ENCODE measurements at places on chromosomes 11 and 22.

GRCh38 chr11:13697710-13698109, 29.2 kb downstream of the FAR1 start:
- DNase-seq = no peak

GRCh38 chr22:48505891-48506290, 1321.8 kb downstream of the BRD1 start:
- no peak for DNase-seq

- no peak for DNase-seq
These were observed 7.5 kb downstream of the OR6M1 start for GRCh38 chr11:123798513-123799252.

- no peak for DNase-seq
These were observed 23.1 kb upstream of the RTN4R start for GRCh38 chr22:20291249-20291586.

- DNase-seq = no peak
These were observed 103.0 kb downstream of the C11orf58 start for GRCh38 chr11:16841481-16841880.

DNA sequence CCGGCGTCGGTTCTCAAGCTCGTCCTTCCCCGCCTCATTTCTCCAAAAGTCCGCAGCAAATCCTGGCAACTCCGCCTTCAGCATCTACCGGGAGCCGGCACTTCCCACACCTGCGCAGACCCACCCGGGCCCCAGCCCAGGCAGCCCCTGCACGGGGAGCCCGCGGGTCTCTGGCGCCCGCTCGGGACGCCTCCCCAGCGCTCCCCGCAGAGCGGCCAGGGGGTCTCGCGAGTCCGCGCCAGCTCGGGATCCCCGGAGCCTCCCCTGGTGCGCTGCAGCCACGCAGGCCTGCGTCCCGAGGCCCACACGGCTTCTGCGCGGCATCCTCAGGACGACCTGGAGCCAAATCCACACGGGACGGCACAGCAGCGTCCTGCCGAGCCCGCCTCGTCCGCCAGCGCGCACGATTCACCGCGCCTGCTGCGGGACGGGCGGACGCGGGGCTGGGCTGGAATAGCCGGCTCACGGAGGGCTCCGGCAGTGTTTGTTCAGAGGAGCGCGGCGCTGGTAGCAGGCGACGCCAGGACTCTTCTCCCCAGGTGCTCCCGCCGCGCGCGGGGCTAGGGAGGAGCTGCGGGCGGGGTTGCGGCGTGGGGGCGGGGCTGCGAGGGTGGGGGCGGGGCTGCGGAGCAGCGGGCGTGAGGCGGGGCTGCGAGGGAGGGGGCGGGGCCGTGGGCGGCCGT, 816 bp upstream of the PHRF1 start:
- DNase-seq = no peak

DNA sequence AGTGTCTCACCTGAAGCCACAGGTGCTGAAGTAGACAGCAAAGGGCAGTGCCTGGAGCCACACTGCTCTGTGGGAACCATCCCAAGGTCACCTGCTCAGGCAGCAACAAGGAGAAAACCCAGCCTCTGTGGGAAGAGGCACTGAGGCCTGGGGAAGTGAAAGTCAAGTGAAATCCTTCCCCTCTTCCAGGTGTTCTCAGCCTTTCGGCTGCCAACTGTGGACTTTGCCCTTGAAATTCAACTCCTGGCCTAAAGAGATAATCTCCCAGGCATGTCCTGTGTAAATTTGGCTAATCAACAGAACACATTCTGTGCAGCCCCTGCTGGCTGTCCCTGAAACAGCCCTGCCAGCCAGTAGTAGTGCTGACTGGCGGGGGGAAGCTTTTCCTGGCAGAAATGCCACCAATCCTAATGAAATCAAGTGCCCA, 112.1 kb downstream of the RPL27A start:
- DNase-seq = no peak

DNA sequence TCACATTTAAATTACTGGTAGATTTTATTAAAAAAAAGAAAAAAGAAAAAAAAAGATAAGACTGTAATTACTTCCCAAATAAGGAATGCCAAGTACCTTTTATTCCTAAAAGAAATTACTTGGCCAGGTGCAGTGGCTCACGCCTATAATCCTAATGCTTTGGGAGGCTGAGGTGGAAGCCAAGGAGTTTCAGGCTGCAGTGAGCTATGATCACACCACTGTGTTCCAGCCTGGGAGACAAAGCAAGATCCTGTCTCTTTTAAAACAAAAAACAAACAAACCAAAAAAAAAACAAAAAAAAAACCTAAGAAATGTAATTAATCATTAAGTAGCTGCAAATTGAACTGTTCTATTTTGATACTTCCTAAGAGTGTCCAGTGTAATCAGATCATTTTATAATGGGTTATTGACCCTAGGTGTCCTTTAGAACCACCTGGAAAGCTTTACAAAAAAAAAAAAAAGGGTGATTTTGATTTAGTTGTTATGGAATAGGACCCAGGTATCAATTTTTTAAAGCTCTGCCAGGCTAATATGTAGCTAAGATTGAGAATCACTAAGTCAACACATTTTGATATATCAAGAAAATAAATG, 10.8 kb downstream of the LIN7C start:
- no peak for DNase-seq

DNA sequence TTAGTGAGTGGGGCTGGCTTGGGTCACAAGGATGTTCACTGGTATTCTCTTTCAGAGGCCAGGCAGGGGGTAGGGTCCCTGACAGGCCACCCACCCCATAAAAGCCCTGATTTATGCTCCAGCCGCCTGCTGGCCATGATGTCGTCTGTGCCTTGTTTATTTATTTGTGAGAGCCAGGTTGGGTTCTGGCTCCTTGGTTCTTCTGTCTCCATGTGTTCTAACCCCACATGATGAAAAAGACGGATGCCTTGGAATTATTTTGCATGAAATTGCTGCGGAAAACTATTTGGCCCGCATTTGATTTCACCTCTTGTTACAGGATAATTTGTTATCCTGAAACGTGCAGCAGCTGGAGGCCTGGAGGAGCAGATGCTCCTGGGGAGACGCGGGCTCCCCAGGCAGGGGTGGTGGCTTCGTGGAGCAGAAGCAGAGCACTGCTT, 46.3 kb upstream of the WNT11 start:
- DNase-seq = no peak

DNA sequence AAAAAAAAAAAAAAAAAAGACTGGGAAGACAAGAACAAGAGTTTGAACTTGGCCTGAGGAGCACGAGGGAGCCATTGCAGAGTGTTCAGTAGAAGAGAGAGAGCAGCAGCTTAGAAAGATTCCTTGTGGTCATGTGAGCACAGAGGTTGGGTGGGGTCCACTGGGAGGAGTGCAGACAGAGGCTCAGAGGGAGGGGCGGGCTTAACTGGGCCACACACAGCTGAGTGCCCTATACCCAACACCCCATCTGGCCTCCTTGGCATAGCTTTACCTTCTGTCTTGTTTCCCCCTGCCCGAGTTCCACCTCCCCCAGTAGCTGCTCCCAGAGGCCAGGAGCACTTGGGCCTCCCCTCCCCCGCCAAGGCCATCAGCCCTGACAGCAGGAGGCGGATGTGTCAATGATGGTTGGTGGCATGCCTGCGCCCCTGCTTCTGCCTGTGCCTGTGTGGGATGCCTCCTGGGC, 12.1 kb downstream of the C11orf86 start:
- DNase-seq = no peak

DNA sequence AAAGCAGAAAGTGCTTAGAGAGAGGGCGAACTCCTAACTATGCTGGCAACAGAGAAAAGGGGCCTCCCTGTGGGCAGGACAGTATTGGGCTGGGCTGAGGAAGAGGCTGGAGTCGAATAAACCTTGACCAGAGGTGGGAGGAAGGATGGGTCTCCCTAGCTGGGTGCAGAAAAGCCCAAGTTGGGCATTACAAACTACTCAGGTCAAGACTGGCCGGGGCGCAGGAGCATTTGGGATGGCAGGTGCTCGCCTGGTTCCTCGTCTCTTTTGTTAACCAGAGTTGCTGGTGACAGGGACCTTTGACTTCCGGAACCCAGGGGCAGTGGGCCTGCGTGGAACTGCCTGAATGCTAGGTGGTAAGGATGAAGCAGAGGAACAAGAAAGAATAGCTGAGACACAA, 80.3 kb upstream of the SHISAL1 start:
- no peak for DNase-seq

DNA sequence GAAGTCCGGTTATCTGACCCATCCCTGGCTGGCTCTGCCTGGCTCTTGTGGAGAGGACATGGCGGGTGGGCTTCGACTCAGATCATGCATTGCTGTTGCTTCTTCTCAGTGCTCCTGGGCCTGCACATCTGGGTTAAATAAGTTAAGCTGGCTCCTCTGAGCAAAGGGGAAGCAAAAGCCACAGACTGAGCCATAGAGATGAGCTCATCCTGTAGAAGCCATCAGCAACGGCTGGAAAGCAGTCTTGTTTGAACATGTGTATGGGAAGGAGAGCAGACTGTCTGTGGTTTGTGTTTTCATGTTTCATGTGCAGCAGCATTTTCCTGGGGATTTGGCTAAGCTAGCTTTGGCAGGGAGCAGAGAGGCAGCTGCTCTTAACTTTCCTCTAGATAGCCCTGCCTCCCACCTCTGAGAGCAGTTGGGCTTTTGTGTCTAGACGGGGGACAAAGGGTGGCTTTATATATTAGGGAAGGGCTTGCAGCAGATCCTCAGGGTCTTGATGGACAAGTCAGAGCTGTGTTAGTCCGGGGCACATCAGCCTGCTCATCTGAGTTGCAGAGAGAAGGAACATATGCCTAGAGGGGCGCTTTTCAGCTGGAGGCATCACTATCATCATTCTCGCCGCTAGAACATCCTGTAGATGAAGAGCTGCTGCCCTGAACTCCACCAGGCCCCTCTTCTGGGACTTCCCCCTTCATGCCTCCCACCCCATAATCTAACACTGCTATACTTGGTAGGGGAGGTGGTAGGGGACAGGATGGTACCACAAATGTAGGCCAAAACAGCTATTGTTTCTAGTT, 14.9 kb downstream of the DCPS start:
- DNase-seq = no peak

DNA sequence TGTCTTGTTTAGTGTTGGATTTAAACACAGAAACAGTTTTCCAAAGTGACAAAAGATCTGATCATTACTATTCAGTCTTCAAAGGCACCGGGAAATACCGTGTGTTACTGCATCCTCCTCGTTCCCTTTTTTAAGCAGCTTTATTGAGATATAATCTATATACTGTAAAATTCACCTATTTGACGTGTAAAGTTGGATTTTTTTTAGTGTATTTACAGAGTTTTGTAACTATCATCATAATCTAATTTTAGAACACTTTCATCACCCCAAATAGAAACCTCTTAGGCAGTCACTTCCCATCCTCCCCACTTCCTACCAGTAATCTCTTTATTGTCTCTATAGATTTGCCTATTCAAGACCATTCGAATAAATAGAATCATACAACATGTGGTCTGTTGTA, 1.4 kb downstream of the ANO5 start:
- DNase-seq = no peak

DNA sequence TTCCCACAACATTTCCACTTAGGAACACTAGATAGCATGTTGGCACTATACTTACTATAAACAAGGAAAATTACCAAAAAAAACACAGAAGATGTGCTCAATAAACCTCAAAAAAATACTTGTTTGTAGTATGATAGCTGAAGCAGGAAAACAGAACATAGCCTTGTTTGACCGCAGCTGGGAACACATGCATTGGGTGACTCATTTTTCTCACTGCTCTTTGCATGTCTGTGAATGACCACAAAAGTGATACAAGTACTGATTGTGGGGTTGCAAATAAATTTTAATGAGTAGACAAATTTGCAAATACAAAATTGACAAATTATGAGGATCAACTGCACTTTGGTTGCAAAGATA, 22.8 kb upstream of the GUCY1A2 start:
- no peak for DNase-seq

DNA sequence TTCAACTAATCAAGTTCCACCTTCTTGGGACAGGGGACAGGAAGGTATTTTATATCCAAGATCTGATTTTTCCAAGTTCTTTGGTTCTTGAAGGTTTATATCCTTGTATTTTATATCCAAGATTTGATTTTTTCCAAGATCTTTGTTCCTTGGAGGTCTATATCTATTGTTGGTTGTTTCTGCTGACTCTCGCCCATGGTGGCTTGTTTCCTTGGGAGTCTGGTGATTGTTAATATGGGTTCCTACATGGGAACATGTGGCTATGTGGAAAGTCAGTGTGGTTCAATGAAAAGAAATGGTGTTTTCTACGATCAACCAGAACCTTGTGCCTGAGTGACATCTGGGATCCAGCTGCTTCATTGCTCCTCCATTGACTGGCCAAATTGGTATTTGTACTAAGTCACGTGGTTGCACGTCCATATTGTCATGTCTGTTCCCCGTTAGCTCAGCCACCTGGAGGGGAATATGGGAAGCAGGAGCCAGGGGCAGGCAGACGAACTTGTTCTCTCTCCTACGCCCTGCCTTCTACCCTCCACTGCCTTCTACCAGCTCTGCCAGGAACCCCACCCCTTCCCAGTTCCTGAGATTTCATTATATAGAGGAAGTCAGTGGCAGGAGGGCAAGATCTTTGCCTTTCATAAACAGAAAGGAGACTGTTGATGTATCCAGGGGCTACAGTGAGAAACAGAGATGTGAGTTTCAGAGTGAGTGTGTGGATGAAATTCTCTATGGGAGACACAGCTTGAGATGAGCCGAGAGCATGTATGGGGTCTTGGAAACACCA, 11.1 kb upstream of the CSF2RB start:
- DNase-seq = no peak

- DNase-seq = no peak
These were observed 871 bp upstream of the TOLLIP start for GRCh38 chr11:1310318-1310687.

- DNase-seq = no peak
These were observed 65.4 kb downstream of the MTMR3 start for GRCh38 chr22:29948385-29948769.

- DNase-seq = no peak
These were observed 38.6 kb downstream of the SERGEF start for GRCh38 chr11:17974246-17974645.

- no peak for DNase-seq
These were observed 30.9 kb upstream of the GRAMD4 start for GRCh38 chr22:46589141-46589748.

DNA sequence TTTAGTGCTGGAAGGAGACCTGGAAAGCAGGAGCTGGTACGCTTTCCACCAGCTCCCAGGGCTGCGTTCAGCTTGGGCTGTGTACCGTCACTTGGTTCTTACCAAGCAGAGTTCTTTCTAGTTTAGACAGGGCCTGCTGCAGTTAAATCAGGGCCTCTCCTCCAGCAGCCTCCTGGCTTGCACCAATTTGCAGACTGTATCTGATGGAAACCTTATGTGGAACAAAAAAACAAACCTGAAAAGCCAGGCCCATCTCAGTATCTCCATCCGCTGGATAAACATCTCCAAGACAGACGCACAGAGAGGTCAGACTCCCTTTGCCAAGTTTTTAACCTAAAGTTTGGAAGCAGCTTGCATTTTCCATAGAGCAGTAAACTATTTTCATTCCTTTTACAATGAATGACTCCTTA, 288.6 kb upstream of the SORL1-AS1 start:
- no peak for DNase-seq

- DNase-seq = no peak
These were observed 10.3 kb downstream of the MRGPRF start for GRCh38 chr11:69002570-69003231.

GRCh38 chr22:37618072-37618656, 9.5 kb downstream of the GGA1 start:
- no peak for DNase-seq

- no peak for DNase-seq
These were observed 15.4 kb upstream of the POU2AF2 start for GRCh38 chr11:111230122-111230465.

- no peak for DNase-seq
These were observed 37.2 kb upstream of the ACER3 start for GRCh38 chr11:76823481-76824028.
